OCI-M1 (cell line): ENCODE measurements at places on chromosomes 12 and 14.

- no peak for DNase-seq
These were observed 45.7 kb downstream of the TMEM132C start for GRCh38 chr12:128312661-128313060.

- no peak for DNase-seq
These were observed 148.6 kb upstream of the CPSF6 start for GRCh38 chr12:69090722-69091121.

DNA sequence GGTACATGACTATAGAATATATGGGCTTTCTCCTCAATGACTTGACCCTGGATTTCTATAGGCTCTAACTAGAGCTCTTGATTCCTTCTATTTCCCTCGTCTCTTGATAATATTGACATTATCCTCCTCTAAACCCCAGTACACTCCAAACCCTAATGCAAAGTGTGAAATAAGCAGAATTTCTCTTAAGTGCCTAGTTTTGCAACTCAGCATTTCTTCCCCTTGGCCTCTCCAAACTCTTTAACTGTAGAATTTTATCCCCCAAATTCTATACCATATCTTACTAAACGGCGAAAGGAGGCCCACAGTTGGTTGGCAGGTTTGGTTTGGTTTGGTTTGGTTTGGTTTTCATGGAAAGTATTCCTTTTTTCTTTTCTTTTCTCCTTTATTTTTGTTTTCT is 498.7 kb downstream of the CCER1 start:
- DNase-seq: no peak

GRCh38 chr12:30529489-30530269 is 166.0 kb downstream of the IPO8 start:
- peak; percentile 87 for DNase-seq

GRCh38 chr14:100729982-100730381 is 3.3 kb downstream of the DLK1 start:
- no peak for DNase-seq

- peak; percentile 67 for DNase-seq
These were observed 32.0 kb upstream of the SEL1L start for GRCh38 chr14:81565441-81566290.

DNA sequence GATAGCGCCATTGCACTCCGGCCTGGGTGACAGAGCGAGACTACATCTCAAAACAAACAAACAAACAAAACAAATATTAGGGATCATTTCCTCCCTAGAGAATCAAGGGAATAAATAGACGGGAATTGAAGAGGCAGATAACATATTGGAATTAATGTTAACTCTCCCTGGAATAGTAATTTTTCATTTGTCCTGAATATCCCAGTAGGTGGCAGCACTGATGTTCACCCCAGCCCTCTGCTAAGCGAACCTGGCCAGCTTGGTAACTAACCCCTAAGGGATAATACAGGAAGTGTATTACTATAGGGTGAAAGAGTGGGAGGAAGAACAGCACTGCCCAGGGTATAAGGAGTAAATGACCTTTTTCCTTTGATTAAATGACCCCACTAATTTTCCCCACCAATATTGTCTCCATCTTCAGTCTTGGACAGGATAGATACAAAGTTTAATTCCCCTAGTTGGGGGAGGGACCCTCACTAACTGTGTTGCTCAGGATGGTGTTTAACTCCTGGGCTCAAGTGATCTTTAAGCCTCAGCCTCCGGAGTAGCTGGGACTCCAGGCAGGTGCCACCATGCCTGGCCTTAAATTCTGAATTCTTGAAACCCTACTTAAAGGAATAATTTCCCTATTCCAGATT is 40.5 kb downstream of the SLC2A14 start:
- DNase-seq: peak; percentile 86

DNA sequence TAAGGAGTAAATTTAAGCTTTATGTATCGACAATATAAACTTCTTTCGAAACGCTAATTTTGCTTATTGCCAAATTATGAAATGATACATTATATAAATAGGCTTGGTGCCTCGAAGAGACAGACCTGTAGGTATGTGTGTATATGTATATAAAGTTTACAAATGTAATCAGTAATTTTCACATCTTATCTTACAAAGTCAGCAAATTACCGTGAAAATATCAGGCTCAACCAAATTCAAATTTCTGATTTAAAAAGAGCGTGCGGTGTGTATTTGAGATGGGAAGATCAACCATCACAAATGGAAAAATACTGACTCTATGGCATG is 605 bp downstream of the ZCRB1 start:
- no peak for DNase-seq

GRCh38 chr14:23294734-23295561 is 7.7 kb downstream of the PPP1R3E start:
- peak; percentile 79 for DNase-seq

DNA sequence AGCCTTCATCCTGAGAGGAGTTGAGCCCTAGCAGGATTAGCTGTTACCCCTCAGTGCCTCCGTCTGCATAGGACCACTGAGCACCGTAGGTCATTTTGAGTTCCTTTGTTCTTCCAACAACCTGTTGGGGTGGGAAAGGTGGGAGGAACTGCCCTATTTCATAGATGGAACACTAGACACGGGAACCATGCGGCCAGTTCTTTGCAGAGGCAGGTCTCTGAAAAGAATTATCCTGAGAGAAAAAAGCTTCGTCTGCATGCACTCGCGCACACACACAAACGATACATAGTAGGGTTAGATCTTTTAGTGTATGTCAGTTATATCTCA is 28.5 kb downstream of the TRAFD1 start:
- no peak for DNase-seq
